ENCODE measurements at places on chromosomes 7 and 10.

GRCh38 chr10:98186681-98187080, 52.2 kb downstream of the R3HCC1L start:
- no peak for DNase-seq

- no peak for DNase-seq
Observed at GRCh38 chr7:703049-703448, 23.4 kb upstream of the DNAAF5 start.

DNA sequence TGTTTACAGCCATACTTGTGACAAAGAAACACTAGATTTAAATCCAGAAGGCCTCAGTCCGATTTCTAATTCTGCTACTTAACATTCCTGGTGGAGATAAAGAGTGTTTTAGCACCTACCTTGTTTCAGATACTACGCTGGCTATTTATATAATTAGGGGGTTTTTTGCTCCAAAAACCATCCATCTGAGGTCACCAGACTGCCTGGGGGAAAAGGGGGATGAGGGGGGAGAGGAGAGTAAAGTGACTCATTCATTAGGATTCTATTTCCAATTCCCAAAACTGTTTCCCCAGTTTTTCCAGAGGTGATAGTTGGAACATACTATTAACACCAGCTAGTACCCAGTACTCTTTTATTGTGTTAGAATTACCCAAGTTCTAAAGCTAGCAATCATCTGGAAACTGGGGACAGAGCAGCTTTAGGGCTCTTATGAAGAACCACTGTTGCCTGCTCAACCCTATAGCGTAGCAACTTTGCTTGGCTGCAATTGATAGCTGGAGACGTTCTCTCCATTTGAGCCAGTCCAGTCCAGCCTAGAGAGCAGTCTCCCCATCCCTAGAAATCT, 6.6 kb downstream of the GCC1 start:
- no peak for DNase-seq

DNA sequence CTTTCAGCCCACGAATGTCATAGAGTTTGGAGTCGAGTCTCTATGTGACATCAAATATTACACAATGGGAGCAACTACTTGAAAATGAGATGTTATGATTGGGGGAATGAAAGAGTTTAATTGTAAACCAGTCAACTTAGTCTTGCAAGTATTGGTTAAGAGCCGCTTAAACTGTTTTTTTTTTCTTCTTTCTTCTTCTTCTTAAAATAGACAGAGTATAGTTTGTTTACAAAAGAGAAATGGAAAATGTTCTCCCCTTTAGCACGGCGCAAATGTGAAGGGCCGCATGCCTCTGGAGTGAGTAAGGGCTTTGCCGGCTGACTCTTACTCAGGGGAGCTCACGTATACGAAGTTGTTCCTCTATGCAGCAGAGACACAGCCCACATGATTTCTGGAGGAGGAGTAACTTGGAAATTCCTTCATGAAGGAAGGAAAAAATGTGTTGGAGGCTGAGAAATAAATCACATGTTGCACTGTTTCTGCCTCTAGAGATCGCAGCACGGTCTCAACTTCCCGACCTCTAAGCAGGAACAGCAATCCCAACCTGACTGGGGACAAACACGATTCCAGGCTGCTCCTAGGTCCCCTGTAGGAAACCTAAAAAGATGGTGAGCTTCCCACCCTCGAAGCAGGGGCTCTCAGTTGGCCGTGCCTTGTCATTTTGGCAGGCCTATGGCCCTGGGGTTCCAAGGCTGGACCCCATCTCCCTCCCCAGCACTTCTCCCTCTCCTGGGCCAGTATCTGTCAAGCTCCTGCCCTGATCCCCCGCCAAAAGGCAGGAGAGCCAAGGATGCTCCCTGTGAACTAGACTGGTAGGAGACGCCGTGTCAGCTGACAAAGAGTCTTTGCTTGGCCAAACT, 44.8 kb downstream of the MYOF start:
- no peak for DNase-seq

GRCh38 chr7:30799206-30799975, 28.2 kb downstream of the MINDY4 start:
- DNase-seq = no peak

DNA sequence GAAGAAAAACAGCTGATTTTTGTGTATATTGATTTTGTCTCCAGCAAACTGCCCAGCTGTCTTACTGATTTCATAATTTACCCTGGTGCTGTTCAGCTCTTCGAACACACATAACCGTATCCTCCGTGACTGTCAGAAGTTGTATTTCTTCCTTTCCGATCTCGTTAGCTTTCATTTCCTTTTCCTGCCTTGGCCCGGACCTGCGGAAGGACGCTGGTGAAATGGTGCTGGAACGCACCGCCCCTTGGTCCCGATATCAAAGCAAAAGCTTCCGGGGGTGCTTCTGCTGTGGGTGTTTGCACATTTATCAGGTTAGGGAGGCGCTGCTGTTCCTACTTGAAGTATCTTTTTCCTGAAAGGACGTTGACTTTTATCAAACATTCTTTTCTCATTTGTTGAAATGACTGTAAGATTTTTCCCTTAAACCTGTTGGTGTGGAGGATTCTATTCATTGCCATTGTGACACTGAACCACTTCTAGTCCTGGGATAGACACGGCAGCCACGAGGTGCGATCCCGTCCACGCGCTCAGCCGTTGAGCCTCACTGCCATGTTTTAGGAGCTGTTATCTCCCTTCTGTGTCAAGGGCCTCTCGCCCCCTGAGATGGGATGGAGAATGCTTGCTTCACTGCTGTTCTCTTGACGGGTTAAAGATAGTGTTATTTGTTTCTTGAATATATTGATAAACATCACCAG, 72.6 kb downstream of the FOXL3 start:
- no peak for DNase-seq

DNA sequence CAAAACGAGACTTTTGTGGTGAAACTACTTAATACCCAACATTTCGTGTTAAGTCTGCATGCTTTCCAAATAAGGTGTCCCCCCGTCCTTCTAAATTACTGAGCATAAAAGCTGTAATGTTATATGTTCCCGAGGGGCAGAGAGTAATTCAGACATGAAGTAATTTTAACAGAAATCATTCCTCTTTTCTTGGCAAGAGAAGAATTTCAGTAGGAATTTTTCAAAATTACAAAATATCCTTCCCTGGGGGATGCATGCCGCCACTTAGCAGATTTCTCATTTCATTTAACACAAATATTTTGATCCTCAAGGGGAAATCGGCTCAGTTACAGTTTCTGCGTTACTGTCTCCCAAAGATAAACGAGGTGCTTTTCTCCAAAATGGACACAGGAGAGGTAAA, 213.2 kb upstream of the RHOBTB1 start:
- DNase-seq = no peak

GRCh38 chr10:93790439-93790838, 32.7 kb downstream of the LGI1 start:
- DNase-seq = no peak

GRCh38 chr7:140367528-140367927, 30.8 kb downstream of the SLC37A3 start:
- no peak for DNase-seq

DNA sequence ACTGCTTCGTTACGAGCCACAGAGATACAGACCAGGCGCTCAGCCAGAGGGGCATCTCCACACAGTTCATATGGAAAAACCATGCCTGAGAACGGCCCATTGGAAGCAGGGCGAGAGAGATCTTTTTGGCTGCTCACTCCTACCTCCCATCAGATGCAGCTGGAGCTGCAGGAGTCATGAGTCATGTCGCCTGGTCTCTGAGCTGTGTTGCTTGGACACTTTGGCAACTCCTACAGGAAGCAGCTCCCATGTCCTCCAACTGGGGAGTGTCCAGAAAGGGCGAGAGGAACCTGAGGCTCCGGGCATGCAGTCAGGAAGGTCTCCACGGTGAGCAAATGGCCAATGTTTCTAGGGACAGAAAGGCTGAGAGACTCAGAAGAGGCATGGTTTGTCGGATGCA, 24.9 kb downstream of the INSIG1 start:
- no peak for DNase-seq

GRCh38 chr7:85000735-85001350, 186.0 kb downstream of the SEMA3D start:
- peak; percentile 98 for DNase-seq

- no peak for DNase-seq
Observed at GRCh38 chr7:74280985-74281384, 8.2 kb upstream of the CLIP2 start.

- peak; percentile 75 for DNase-seq
Observed at GRCh38 chr10:101272229-101272868, 43.1 kb upstream of the LBX1 start.

GRCh38 chr10:27687326-27687725, 58.3 kb downstream of the MKX start:
- no peak for DNase-seq

GRCh38 chr7:43791-44540, 148.4 kb upstream of the FAM20C start:
- DNase-seq = no peak

GRCh38 chr10:123858077-123858681, 33.4 kb downstream of the CPXM2 start:
- DNase-seq = no peak

DNA sequence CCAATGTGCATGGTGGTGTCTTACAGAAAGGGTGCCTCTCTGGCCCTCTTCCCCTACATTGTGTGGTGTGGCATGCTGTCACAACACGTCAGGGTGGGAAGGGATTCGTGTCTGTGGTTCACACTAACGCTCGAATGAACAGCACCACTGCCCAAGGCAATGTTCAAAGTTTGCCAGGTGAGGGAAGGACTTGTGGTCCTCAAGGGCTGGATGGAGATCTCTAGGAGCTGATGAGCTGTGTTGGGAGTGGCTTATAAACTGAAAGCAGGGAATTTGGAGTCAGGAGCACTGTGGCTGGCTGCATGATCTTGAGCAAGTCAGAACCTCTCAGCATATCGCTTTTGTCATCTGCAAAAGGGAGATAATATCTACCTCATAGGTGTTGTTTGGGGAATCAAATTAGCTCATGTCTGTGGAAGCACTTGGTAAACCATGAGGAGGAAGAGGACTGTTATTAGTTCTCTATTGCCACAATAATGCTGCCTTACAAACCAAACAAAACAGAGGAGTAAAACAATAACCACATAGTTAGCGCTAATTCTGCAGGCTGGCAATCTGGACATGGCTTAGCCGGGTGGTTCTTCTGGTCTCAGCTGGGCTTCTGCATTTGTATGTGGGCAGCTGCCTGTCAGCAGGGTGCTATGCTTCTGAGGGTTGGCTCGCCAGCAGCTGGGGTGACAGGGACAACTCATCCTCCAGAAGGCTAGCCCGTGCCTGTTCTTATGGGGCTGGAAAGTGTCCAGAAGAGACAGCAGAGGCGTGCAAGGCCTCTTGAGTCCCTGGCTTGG, 22.9 kb upstream of the C10orf105 start:
- DNase-seq = no peak

DNA sequence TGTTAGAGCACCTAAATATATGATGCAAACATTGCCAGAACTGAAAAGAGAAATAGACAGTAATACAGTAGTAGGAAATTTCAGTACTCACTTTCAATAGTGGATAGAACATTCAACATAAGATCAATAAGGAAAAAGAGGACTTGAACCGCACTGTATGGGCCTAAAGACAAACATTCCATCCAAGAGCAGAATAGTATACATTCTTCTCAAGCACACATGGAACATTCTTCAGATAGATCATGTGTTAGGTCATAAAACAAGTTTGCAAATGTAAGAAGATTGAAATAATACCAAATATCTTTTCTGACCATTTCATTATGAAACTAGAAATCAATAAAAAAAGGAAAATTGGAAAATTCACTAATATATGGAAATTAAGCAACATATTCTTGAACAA, 185.4 kb upstream of the FOXP2 start:
- no peak for DNase-seq

- no peak for DNase-seq
Observed at GRCh38 chr7:71860572-71860971, 551.6 kb downstream of the CALN1 start.
